Posterior cingulate gyrus (tissue), 11 donors: ENCODE measurements at places on chromosomes 7 and 10.

DNA sequence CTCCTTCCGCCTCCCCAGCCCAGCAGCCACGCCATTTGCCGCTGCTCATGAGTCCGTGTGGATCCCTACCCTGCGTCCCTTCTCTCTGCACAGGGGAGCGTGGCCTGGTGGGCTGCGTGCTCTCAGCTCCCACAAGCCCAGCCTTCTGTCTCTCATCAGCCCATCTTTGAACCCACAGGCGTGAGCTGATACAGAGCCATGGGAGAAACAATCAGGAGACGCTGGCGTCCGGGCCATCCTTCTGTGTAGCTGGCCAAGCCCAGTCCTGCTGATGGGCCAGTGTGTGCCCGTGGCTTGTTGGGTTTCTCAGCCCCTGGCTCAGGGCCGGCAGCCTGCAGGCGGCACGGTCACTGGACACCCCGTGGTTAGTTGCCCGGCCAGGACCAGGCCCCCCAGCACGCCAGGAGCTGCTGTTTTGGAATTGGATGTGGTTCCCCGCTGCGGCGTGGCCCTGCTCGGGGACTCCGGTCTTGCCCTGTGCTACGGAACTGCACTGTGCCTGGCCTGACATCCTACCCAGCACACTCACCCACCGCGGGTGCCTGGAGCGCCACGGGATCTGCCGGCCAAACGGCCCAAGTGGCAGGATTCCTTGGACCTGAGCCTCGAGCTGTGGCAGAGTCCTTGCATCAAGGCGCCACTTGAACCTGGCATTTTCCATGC is 88.9 kb downstream of the ELFN1 start:
- DNase-seq: no peak

- no peak for DNase-seq
Observed at GRCh38 chr10:14723052-14723689, 51.5 kb downstream of the FAM107B start.

DNA sequence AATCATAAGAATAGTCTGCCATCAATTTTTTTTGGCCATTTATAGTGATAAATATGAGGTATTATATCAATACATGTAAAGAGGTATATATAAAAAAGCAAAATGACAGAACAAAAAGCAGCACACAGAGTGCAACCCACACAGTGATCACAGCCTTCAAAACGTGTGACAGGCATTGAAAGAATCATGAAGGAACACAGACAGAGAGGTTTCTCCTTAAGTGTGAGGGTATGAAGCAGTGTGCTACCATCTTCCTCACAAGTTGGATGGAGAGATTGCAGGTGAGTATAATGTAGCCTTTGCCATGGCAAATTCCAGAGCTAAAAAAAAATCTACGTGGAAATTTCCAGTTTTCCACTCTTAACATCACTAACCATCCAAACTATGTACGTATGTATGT is 19.6 kb upstream of the EPC1 start:
- no peak for DNase-seq

DNA sequence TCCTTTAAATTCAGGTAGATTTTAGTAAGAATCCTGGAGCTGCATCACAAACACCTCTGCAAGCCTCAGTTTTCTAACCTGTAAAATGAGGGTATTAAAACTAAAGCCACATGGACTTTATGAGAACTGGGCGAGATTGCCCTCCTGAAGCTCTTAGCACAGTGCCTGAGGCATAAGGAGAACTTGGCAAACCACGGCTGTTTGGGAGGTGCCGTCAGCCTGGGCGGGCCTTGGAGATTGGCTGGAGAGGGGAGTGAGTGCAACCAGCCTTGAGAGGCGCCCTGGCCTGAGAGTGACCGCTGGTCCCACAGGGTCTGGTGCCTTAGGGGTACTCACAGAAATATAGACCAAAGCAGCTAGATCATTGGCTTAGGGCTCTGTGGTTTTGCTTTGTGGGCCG is 5.4 kb upstream of the TNS3 start:
- no peak for DNase-seq

DNA sequence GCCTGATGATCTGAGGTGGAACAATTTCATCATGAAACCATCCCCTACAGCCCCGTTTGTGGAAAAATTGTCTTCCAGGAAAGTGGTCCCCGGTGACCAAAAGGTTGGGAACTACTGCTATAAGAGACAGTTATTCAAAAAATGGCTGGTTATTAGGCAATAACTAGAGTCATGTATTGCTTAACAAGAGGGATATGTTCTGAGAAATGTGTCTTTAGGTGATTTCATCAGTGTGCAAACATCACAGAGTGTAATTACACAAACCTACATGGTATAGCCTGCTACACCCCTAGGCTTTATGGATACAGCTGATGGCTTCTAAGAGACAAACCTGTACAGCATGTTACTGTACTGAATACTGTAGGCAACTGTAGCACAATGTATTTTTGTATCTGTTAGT is 71.3 kb upstream of the CSTF2T start:
- DNase-seq: no peak

DNA sequence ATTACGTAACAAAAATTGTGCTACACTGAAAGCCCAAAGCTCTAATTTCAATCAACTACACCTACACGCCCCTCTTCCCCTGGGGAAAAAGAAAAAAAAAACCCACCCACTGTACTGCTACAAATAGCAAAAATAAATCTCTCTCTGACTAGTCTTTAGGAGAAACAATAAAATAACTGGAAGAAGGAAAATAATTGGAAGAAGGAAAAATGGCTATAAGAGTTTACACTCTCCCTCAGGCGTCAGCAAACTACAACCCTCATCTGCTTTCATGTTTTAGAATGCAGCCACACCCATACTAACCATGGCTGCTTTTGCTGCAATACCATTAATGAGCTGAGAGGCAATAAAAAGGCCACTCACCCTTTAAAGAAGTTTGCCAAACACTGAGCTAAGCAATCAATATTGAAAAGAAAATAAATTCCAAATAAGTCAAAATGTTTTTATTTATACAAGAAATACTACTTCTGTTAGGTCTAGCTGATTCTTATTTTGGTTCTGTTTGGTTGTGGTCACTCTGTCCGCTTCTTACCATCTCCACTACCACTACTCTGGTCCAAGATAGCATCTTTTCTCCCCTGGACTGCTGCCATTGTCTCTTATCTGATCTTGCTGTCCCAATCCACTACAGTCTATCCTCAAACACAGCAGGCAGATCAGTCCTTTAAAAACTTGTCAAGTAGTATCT is 3.8 kb downstream of the MINDY3 start:
- DNase-seq: no peak

DNA sequence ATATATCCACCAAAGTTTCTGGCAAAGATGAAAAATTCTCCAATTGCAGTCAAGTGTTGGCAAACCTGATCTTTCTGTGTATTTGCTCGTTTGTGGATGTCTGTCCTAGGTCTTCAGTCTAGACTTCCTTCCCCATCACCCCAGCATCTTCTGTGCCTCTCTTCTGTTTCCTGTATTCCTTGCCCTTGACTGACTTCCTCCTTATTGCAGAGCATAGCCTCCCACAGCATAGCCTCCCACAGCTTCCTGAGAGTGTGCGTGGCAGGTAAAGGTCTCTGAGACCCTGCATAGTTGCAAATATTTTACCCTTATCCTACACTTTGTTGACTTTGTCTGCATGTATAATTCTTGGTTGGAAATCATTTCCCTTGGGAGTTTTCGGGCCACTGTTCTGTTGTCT is 18.4 kb downstream of the SLC18A2 start:
- no peak for DNase-seq

- no peak for DNase-seq
Observed at GRCh38 chr10:86413046-86413728, 46.6 kb upstream of the GRID1 start.

DNA sequence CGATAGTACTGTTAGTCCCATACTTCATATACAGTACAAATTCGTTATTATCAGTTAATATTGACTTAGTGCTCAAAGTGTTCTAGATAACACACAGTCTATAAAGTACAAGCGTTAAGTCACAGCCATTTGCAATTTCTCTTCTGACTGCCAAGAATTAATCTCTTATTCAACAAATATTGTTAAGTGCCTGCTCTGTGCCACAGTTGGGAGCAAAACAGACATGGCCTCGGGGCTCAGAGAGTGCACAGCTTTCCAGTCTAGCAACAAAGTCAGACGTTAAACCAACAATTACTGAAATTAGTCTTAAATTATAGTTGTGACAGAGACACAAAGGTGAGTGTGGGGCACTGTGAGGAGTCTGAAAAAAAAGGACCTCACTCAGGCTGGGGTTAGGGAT is 113.0 kb upstream of the DPP6 start:
- DNase-seq: no peak
